CD8-positive, alpha-beta memory T cell (primary cell): ENCODE measurements at places on chromosomes 5 and 9.
A peak's percentile ranks its signal among the peaks of the same experiment; 100 is the strongest.

GRCh38 chr9:123225995-123226394, 42.4 kb downstream of the STRBP start:
- H3K4me1 ChIP-seq, result peaks cover 12% of the 10 kb centered on the region
- no peak overlapping the region for H3K4me3 ChIP-seq
- no peaks in the 10 kb centered on the region for H3K36me3 ChIP-seq
- DNase-seq, result no peak
- H3K27me3 ChIP-seq, result no peaks in the 10 kb centered on the region

GRCh38 chr5:45110399-45110798, 301.7 kb downstream of the MRPS30 start:
- no peaks in the 10 kb centered on the region for H3K27me3 ChIP-seq
- no peak overlapping the region for H3K4me3 ChIP-seq
- no peak overlapping the region for H3K27ac ChIP-seq
- no peak for DNase-seq
- H3K36me3 ChIP-seq, result no peaks in the 10 kb centered on the region

- H3K4me3 ChIP-seq, result no peak overlapping the region
- no peaks in the 10 kb centered on the region for H3K36me3 ChIP-seq
- no peak for DNase-seq
Measured at GRCh38 chr9:122325124-122325523, 45.7 kb upstream of the PTGS1 start.

DNA sequence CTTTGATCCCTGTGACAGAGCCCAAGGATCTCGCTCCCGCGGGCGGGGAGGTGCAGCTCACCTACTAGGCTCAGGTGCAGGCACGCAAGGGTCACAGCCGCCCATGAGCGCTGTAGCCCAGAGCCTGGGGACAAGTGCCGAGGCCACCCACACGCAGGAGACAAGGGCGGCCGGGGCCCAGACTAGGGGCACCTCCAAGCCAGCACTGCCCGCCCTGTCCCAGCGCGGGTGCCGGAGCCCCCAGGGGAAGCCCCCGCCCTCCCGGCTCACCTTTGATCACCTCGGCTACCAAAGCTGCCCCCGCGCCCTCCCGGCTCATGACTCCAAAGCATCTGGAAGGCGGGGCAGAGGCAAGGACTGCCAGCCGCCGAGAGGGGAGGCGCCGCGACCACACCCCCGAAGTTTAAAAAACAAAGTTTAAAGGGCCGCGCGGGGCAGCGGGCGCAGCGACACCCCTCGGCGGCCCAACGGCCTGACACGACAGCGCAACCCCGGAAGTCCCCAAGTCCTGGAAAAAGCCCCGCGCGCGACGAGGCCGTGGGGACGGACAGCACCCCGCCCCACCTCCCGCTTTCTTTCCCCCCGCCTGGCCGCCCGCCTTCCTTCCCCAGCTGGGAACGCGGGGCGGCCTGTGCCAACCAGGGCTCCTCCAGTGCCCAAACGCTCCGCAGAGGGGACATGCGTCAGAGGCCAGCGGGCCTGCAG, 53.0 kb downstream of the CDC14B start:
- H3K36me3 ChIP-seq, result no peaks in the 10 kb centered on the region
- H3K4me1 ChIP-seq, result peaks cover 20% of the 10 kb centered on the region
- no peaks in the 10 kb centered on the region for H3K27me3 ChIP-seq
- peak; percentile 81 for DNase-seq

GRCh38 chr5:96896806-96897205, 20.5 kb downstream of the ERAP2 start:
- H3K4me1 ChIP-seq, result peaks cover 26% of the 10 kb centered on the region
- H3K27me3 ChIP-seq, result no peaks in the 10 kb centered on the region
- H3K4me3 ChIP-seq, result peak overlapping the region; percentile 25
- peaks cover 52% of the 10 kb centered on the region for H3K36me3 ChIP-seq

DNA sequence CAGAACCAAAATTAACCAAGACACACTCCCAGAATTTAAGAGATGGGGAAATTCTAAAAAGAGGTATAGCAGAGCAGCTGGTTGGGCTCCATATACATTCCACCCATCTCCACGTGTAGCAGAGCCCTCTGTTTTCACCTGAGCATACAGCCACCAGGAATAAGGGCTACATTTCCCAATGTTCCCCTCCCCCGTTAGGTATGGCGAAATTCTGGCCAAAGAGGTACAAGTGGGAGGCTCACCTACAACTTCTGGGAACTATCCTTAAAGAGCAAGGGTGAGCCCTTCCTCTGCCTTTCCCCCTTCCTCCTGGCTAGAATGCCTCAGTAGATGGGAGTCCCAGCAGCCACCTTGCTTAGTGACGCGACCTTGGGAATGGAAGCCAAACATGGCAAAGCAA, 5.3 kb upstream of the SAP30L start:
- H3K36me3 ChIP-seq, result peaks cover 15% of the 10 kb centered on the region
- no peak for DNase-seq
- H3K4me3 ChIP-seq, result no peak overlapping the region
- no peaks in the 10 kb centered on the region for H3K27me3 ChIP-seq
- no peak overlapping the region for H3K27ac ChIP-seq

GRCh38 chr9:71824257-71824656, 55.9 kb upstream of the CEMIP2 start:
- no peak for DNase-seq
- no peaks in the 10 kb centered on the region for H3K36me3 ChIP-seq
- no peaks in the 10 kb centered on the region for H3K27me3 ChIP-seq
- no peak overlapping the region for H3K4me3 ChIP-seq
- no peak overlapping the region for H3K27ac ChIP-seq

DNA sequence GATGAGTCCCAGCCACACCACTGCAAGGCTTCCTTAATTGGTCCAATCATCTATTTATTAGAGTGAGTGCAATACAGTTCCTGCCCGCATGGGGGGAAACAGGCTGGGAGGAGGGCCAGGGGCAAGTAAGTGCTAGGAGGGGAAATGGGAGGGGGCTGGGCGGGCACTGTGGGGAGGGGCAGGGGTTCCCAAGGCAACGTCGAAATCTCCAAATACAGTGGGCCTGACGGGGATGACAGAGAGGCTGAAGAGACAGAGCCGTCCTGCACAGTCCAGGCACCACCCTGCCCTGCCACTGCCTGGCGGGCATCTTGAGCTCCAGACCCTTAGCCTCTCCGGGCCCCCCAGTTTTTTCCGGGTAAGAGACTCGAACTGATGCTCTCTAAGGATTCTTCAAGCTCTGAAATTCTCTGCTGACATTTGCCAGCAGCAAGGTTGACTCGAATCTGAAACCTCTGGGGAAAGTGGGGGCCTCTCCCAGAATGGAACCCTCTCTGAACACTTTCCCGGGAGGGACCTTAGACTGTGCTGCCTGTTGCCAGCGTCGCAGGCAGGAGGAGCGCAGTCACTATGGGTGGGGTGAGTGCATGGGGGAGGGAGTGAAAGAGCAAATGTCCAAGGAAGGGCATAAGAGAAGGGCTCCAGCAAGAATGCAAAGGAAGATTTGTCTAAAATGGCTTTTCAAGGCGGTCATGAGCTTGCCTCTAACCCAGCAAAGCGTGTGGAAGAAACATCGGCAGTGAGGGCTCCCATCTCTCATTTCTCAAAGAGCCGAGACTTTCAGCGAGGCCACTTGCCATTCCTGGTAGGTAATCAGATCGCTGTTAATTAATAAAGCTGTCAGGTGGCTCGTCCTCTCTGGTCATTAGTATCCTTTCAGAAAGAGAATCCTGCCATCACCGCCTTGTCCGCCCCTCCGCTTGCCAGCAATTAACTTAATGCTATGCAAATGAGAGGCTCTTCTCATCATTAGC, 99.0 kb downstream of the GTF3C4 start:
- H3K4me1 ChIP-seq, result peaks cover 19% of the 10 kb centered on the region
- H3K27me3 ChIP-seq, result no peaks in the 10 kb centered on the region
- H3K27ac ChIP-seq, result peak overlapping the region; percentile 75
- H3K4me3 ChIP-seq, result peak overlapping the region; percentile 89
- H3K36me3 ChIP-seq, result no peaks in the 10 kb centered on the region
- DNase-seq, result peak; percentile 63

- DNase-seq, result no peak
- H3K36me3 ChIP-seq, result no peaks in the 10 kb centered on the region
- H3K27ac ChIP-seq, result no peak overlapping the region
- H3K27me3 ChIP-seq, result no peaks in the 10 kb centered on the region
- H3K4me3 ChIP-seq, result no peak overlapping the region
Measured at GRCh38 chr9:75998096-75998780, 107.8 kb downstream of the PCSK5 start.

GRCh38 chr9:131593091-131593820, 47.9 kb downstream of the PRRT1B start:
- H3K4me3 ChIP-seq, result no peak overlapping the region
- H3K4me1 ChIP-seq, result peaks cover 16% of the 10 kb centered on the region
- DNase-seq, result no peak
- peaks cover 36% of the 10 kb centered on the region for H3K36me3 ChIP-seq
- H3K27ac ChIP-seq, result no peak overlapping the region

GRCh38 chr5:164346785-164347630, 841.6 kb downstream of the MAT2B start:
- H3K27ac ChIP-seq, result peak overlapping the region; percentile 45
- H3K36me3 ChIP-seq, result no peaks in the 10 kb centered on the region
- H3K27me3 ChIP-seq, result no peaks in the 10 kb centered on the region
- no peak for DNase-seq
- no peaks in the 10 kb centered on the region for H3K4me1 ChIP-seq
- H3K4me3 ChIP-seq, result no peak overlapping the region

- no peak for DNase-seq
- H3K27me3 ChIP-seq, result no peaks in the 10 kb centered on the region
- no peaks in the 10 kb centered on the region for H3K36me3 ChIP-seq
- no peak overlapping the region for H3K4me3 ChIP-seq
Measured at GRCh38 chr9:112437406-112437805, 49.2 kb upstream of the KIAA1958 start.

DNA sequence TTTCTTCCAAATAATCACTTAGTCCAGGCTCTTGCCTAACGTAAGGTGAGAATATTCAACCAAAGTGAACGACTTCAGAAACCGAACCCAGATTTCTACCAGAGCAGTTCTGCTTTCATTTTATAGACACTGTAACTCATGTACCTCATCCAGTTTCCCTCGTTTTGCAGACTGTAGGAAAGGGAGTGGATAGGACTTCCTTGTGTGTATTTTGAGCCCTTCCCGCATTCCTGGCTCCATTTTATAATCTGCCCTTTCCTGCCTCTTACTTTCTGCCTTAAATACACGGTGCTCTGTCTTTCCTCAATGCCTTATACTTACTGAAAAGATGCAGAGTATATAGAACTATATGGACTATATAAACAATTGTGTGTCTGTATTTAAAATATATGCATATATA, 20.8 kb downstream of the MINAR2 start:
- no peaks in the 10 kb centered on the region for H3K4me1 ChIP-seq
- no peak for DNase-seq
- H3K27me3 ChIP-seq, result no peaks in the 10 kb centered on the region
- H3K36me3 ChIP-seq, result no peaks in the 10 kb centered on the region
- H3K4me3 ChIP-seq, result no peak overlapping the region
- no peak overlapping the region for H3K27ac ChIP-seq

DNA sequence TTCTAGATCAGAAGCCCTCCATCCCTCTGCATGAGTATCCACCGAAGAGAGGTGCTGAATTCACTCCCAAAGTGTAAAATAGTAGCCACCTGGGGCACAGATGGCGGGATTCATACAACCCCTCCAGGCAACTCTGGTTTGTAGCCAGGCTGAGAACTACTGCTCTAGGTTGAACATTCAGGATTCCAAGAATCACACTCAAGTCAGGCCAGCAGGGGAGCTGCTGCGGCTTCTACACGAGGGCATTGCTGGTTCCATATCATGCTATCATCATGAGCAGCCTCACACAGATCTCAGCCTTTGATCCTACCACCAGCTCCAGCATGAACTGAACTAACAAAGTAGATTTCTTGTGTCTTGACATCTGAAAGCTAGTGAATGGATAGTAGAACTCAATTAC, 367.9 kb downstream of the DIRAS2 start:
- no peak overlapping the region for H3K27ac ChIP-seq
- H3K36me3 ChIP-seq, result no peaks in the 10 kb centered on the region
- DNase-seq, result no peak
- no peak overlapping the region for H3K4me3 ChIP-seq

- DNase-seq, result no peak
- H3K36me3 ChIP-seq, result no peaks in the 10 kb centered on the region
- H3K27me3 ChIP-seq, result no peaks in the 10 kb centered on the region
- no peak overlapping the region for H3K27ac ChIP-seq
- no peak overlapping the region for H3K4me3 ChIP-seq
Measured at GRCh38 chr5:67077296-67077695, 119.3 kb downstream of the CD180 start.

DNA sequence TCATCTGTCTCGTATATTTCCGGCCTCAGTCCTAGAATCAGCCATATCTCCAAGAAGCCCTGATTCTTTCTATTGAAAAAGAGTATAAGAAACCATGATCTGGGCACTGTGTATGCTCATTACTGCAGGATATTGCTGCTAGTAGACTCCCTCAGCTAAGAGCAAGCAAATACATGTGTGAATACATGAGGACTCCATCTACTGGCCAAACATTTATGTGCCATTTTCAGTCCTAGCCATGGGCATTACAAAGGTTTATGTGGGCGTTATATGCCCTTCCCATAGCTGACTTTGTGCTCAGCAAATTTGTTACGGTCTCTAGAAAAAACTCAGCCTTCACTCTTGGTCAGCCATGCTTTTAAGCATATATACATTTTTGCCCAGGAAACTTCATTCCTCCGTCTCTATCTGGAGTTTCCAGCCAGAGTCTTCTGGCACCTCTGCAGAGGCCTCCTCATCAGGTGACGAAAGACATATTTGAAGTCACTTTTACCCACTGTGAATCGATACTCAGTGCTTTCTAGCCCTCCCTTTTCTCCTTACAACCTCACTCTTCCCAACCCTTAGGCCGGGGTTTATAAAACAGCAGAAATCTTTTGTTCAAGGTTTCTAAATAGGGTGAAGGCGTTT, 1495.6 kb upstream of the CDH6 start:
- no peaks in the 10 kb centered on the region for H3K36me3 ChIP-seq
- no peak for DNase-seq
- no peak overlapping the region for H3K4me3 ChIP-seq
- H3K27ac ChIP-seq, result no peak overlapping the region
- no peaks in the 10 kb centered on the region for H3K27me3 ChIP-seq

DNA sequence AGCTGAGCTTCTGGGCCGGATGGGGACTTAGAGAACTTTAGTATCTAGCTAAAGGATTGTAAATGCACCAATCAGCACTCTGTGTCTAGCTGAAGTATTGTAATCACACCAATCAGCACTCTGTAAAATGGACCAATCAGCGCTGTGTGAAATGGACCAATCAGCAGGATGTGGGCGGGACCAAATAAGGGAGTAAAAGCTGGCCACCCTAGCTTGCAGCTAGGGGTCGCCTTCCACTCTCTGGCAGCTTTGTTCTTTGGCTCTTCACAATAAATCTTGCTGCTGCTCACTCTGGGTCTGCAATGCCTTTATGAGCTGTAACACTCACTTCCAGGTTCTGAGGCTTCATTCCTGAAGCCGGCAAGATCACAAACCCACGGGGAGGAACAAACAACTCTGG, 354.0 kb downstream of the PRR16 start:
- H3K27ac ChIP-seq, result no peak overlapping the region
- no peaks in the 10 kb centered on the region for H3K36me3 ChIP-seq
- no peaks in the 10 kb centered on the region for H3K4me1 ChIP-seq
- DNase-seq, result no peak
